Kidney epithelial cell (primary cell): ENCODE measurements at places on chromosomes 13 and 19.

- DNase-seq, result no peak
These were observed 490.5 kb upstream of the SLC10A2 start for GRCh38 chr13:103556681-103557080.

DNA sequence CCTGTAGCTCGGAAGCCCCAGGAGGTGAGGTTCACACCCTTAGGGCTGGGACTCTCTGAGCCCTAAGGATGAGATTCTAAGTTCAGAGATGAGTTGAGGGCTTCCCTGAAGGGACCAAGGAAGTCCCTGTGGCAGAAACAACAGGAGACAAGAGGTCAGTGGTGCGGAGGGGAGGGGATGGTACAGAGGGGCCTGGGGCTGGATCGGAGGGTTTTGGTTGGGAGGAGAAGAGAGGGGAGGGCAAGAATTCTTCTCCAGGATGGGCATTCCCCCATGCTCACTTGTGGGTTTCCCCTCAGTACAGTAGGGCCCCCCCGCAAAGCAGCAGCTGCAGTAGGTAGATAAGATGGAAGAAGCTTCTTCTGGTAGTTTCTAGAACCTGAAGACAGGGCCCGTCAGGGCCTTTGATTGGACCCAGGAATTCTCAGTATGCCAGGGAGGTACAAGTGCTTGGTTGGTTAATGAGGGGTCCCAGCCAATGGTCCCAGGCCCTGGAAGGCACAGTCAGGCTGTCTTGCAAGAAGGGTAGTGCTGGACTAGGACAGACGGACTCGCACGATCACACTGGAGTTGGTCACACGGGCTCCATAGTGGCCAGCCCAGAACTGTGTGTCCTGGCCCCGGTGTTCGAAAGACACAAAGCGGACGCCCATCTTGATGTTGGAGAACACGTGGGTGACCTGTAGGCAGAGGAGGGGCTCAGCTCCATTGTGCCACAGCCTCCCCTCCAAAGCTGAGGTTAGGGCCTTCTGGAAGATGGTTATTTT is 7.3 kb downstream of the FBXO27 start:
- DNase-seq, result no peak

DNA sequence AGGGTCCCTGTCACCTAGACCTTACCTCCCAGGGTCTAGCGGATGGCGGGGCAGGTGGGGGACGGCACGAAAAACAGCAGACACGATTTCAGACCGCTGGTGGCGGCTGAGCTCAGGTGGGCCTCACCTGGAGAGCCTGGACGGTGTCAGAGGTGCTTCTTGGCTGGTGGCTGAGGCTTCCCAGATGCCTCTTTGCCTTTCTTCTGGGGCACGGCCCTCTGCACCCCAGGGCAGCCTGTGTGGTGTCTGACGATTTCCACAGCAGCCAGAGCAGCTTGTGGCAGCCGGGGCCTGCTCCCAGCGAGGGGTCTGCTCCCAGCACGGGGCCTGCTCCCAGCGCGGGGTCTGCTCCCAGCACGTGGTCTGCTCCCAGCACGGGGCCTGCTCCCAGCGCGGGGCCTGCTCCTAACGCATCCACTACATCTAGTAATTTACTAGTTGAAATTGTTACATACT is 66.7 kb downstream of the ATP11A start:
- no peak for DNase-seq

- DNase-seq, result peak; percentile 41
These were observed 29.4 kb upstream of the FBXL3 start for GRCh38 chr13:77056382-77056781.

- DNase-seq, result no peak
These were observed 28.8 kb downstream of the DPF1 start for GRCh38 chr19:38195237-38195636.

- no peak for DNase-seq
These were observed 38.1 kb upstream of the MED4 start for GRCh38 chr13:48132961-48133360.

GRCh38 chr13:73898276-73898675 is 235.9 kb downstream of the KLF12 start:
- DNase-seq, result no peak

- DNase-seq, result no peak
These were observed 2.2 kb upstream of the COLGALT1 start for GRCh38 chr19:17553256-17553655.

DNA sequence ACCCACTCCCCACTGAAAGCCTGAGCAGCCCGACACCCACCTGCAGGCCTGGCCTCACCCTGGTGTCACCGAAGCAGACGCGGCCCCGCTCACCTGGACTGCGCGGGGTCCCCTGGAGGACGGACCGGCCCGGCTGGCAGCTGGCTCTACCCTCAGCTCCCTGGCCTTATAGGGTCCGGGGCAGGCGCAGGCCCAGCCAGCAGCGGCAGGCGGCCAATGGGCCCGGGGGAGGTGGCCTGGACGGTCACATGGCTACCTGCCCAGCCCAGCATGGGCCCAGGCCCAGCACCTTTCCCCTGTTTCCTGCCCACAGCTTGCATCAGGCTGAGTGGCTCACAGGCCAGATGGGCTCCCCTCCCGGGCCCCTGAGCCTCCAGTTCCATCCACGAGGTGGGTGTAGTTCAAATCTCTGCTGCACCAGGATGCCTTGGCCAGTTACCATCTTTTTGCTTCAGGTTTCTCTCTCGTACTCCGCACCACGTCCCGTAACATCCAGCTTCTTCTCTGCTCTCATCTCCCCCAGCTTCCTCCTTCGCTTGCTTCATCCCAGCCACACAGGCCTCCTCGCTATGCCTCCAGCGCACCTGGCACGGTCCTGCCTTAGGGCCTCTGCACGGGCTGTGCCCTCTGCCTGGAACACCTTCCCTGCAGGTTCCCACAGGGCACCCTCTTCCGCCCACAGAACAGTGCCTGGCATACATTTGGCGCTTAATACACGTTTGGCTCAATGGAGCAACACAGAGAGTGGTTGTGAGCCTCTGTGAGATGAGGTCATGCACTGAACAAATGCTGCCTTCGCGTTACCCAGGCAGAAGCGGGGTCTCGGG is at the start of gene PLIN4:
PLIN4 (minus strand) TSS at position 142 of the 827 bp plus-strand sequence. CDS start 214 bp downstream, outside the sequence.
- DNase-seq, result no peak

- no peak for DNase-seq
These were observed 87.8 kb downstream of the ANKRD10 start for GRCh38 chr13:110826861-110827672.

DNA sequence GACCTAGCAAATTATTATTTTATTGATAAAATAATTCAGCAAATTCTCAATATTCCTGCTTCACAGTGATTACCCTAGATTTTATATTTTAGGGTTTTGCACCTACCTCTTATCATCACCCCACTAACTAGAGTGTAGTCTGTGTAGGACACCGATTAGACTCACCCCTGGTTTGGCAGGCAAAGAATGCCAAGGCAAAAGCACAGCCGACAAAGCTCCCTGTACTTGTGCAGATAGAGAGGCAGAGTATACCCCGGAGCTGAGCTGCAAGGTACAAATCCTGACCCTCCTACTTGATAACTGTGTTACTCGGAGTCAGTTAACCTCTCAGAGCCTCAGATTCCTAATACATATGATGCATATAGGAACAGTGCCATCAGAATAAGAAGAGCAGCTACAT is 225.7 kb downstream of the ENOX1 start:
- no peak for DNase-seq

DNA sequence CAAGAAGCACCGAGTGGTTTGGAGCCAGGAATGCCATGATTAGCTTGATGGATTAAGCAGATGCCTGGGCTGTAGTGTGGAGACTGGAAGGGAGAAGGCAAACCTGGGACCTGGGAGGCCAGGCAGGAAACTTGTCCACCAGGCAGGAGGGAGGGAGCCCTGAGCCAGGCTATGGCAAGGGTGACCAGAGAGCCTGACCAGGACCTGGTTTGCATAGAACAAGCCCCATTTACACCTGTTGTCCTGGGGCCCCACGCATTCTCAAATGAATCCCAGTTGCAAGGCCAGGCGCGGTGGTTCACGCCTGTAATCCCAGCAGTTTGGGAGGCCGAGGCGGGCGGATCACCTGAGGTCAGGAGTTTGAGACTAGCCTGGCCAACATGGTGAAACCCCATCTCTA is 50.2 kb upstream of the LATS2 start:
- DNase-seq, result no peak

DNA sequence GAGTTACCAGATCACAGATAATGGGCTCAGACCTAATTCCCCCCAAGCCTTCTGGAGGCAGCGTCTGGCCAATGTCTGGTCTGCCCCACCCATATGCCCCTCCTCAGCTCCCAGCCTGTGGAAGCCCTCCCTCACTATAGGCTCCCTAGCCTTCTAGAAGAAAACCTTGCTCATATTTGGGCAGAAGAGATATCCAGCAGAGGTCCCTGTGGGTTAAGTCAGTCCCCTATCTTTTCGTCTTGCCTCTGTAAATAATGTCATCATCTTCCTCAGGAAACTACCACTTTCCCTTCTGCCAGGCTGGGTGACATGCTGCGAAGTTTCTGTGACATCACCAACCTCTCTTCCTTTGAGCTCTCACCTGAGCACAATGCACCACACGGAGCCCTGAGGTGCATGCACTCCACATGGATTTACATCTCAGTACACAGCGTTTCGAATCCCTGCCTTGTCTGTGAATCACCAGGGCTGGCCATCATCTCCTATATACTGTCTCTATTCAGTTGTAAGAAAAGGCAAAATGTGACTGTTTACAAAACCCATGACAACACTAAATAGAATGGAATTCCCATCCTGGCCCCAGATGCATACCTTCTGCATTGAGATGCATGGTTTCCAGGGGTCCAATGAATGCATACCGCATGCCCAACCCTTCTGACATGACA is 112.8 kb downstream of the CRYL1 start:
- DNase-seq, result no peak

- DNase-seq, result no peak
These were observed 12.1 kb downstream of the IQCN start for GRCh38 chr19:18262144-18262543.

DNA sequence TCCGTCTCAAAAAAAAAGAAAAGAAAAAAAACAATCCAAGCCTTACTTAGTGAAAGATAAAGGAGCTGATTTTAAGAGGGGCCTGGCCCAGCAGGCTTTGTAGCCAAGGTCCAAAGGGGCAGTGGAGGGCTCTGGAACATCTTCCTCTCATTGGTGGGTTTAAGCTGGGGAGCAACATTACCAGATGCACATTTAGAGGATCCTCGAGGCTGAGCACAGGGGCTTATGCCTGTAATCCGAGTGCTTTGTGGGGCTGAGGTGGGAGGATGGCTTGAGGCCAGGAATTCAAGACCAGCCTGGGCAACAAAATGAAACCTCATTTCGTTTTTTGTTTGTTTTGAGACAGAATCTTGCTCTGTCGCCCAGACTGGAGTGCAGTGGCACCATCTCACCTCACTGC is 8.0 kb upstream of the TMEM160 start:
- no peak for DNase-seq

GRCh38 chr19:50465986-50466705 is 10.2 kb upstream of the EMC10 start:
- DNase-seq, result no peak

DNA sequence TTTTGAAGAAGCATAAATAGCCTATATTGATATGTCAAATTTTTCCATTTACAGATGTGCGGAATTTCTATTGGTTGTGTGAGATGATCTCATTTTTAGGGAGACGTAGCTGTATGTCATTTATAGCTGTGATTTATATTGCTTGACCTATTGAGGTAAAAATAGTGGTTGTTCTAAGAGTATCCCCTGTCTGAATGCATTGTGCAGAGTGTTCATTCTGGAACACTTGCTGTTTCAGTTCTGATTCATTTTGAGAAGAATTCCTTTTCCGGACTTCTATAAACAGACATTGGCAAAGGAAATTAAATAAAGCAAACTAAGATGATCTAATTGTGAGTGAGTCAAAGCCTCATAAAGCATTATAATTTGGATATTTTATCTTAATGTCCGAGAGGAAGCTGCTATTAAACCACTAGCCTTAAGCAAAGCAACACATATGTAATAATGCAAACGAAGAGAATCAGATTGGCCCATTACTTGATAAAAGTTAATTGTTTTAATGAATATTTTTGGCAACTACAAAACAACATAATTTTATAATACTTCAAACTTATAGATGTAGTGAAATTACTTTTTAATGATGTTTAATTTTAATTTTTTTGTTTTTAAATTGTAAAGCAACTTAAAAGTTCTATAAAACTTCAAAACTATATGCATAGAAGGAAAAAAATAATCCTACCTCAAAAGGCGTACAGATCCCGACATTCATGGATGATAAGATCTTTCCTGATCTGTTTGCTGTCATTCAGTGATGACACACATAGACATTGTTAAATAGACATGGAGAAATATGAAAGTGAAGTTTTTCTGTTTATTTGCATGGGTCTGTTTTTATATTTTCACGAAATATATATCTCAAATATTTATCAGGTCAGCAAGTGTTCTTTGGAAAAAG is 942.6 kb upstream of the SLC10A2 start:
- DNase-seq, result no peak

DNA sequence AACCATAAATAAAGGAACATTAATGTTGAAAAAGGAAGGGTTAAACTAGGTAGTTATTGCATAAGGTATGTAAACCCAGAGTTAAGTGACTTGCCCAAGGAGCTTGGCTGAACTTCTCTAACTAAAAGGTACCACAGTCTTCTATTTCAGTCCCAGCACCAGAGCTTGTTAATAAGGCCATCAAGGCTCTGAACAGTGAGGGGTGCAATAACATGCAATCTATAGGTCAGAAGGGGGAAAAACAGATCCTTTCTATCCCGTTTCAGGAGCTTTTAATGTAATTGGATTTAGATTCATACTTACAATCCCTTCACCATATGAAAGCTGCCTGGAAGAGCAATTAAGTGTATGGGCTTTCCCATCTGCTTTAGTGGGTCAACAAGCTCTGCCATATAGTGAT is 441.5 kb upstream of the SPRY2 start:
- DNase-seq, result no peak

GRCh38 chr13:77000475-77000874 is 8.6 kb downstream of the CLN5 start:
- no peak for DNase-seq

DNA sequence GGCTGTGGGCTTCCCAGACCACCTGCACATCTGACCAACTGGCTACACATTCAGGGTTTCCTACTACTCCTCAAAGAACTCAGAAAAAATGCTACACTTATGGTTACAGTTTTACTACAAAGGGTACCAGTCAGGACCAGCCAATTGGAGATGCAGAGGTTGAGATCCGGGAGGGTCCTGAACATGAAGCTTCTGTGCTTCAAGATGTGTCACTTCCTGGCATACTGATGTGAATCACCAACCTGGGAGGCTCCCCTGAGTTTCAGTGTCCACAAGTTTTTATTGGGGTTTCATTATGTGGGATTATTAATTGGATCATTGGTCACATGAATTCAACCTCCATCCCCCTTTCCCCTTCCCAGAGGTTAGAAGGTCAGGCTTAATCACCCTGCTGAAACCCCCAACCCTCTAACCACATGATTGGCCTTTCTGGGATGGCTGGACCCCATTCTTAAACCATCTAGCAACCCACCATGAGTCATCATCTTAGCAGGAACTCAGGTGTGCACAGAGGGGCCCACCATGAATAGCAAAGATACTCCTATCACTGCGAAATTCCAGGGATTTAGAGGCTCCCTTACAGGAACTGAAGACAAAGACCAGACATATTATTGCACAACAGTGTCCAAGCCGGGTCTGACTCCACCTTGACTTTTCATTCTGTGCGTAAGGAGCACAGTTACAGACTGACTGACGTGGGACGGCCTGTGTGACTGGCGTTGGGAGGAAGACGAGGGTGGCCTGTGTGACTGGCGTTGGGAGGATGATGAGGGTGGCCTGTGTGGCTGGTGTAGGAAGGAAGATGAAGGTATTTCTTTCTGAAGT is 90.7 kb downstream of the ATP8A2 start:
- peak; percentile 29 for DNase-seq

GRCh38 chr13:20984879-20985278 is 76.5 kb downstream of the LATS2 start:
- DNase-seq, result no peak

GRCh38 chr19:7871437-7872305 is 2.5 kb downstream of the PRR36 start:
- DNase-seq, result peak; percentile 52
